ENCODE measurements at places on chromosomes 3 and 15. TPM values are rescaled to one million over a fixed set of nuclear protein-coding genes. Genes with fewer than 3 reads are reported as not detected.

ZMAT3 gene
- total RNA-seq, result 31.7 TPM

LACTB gene
- 39.0 TPM for total RNA-seq

GUCA1C gene
- total RNA-seq, result not detected

MESP1 gene
- 1.1 TPM for total RNA-seq

FAM219B gene
- 56.0 TPM for total RNA-seq

TM4SF18 gene
- total RNA-seq, result 0.37 TPM

ZNF80 gene
- total RNA-seq, result not detected

GP9 gene
- total RNA-seq, result not detected

RLBP1 gene
- not detected for total RNA-seq

A4GNT gene
- not detected for total RNA-seq

SLC12A1 gene
- not detected for total RNA-seq

CCDC33 gene
- total RNA-seq, result 0.12 TPM

HRG gene
- not detected for total RNA-seq
